ENCODE measurements at places on chromosomes 2 and 18.
A peak's percentile ranks its signal among the peaks of the same experiment; 100 is the strongest.

DNA sequence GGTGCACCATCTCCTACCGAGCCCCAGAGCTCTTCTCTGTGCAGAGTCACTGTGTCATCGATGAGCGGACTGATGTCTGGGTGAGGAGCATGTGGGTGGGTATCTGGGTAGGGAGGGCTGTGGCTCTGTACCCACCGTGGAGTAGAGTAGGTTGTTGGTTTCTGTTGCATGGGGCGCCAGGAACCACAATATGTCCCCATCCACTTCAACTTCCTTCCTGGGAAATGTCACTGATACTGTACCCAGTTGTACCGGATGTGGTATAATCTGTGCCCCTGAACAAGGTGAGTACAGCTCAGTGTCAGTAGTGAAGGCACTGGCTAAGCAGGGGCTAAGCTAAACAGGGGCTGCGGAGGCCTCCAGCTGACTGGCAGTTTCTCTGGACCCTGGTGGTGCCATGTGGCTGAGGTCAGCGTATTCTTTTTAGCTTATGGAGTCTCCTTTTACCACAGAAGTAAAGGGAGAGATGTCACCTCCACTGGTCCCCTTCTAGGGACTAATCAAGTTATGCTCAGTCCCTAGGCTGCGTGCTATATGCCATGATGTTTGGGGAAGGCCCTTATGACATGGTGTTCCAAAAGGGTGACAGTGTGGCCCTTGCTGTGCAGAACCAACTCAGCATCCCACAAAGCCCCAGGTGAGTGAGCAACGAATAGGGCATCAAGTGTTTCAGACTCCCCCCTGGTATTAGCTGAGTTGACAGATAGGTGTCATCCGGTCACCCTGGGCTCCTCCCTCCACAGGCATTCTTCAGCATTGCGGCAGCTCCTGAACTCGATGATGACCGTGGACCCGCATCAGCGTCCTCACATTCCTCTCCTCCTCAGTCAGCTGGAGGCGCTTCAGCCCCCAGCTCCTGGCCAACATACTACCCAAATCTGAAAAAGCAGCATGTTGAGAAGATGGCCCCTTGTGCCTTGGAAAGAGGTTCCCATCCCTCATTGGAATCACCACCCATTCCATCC lies 2.7 kb downstream of the STK16 start:
- no peak for DNase-seq

DNA sequence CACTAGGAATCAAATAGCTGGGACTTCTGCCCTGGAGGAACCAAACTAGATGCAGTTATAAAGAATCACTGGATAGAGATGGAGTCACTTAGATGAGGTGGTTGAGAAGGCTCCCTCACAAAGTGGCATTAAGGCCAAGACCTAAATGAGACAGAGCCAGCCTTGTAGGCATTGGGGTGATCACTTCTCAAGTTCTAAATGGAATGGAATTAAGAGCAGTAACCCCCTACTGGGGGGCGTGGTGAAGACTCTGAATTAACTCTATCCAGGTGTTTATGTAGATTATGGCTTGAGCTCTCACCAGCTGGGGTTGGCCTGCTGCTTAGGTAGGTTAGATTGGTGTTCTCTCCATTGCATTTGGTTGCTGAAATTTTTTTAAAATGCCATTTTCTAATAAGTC lies 71.3 kb downstream of the TTC27 start:
- DNase-seq, result no peak

- peak; percentile 68 for DNase-seq
Observed at GRCh38 chr2:223469270-223470046, 132.7 kb downstream of the SCG2 start.

GRCh38 chr18:9993521-9994025 lies 79.8 kb downstream of the VAPA start:
- DNase-seq, result no peak

GRCh38 chr2:241741016-241741415 lies 6.6 kb downstream of the D2HGDH start:
- DNase-seq, result peak; percentile 53

DNA sequence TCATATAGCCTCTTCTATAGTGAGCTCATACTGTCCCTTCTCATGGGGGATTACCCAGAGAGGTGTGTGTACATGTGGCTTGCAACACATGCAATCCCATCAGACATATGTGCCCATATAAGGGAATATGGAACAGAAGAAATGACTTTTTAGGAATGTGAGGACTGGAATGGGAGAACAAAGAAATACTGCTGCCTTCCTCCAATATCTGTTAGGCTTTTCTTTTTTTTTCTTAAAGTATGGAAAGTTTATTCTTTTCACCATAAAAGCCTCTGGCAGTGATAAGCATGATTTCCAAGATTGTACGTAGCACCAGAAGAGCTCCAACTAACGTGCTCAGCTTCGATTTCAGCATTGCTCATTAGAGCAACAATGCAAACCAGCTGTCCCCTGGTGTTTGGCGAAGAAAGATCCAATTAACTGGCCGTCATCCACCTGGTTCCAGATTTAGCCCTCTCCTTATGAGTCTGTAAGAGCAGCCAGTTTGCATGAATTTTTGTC lies 113.6 kb downstream of the ADCYAP1 start:
- no peak for DNase-seq

DNA sequence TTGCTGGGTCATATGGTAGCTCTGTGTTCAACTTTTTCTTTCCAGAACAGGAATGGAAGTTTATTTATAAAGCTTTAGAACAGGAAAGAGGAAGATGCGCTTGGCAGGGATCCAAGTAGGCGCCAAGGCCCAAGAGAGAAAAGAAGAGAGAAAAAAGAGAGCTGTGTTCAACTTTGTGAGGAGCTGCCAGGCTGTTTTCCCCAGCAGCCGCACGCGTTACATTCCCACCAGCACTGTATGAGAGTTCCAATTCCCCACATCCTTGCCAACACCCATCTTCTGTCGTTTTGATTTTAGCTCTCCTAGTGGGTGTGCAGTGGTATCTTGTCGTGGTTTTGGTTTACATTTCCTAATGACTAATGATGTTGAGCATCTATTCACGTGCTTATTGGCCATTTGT lies 51.4 kb downstream of the KCNF1 start:
- DNase-seq, result peak; percentile 79

DNA sequence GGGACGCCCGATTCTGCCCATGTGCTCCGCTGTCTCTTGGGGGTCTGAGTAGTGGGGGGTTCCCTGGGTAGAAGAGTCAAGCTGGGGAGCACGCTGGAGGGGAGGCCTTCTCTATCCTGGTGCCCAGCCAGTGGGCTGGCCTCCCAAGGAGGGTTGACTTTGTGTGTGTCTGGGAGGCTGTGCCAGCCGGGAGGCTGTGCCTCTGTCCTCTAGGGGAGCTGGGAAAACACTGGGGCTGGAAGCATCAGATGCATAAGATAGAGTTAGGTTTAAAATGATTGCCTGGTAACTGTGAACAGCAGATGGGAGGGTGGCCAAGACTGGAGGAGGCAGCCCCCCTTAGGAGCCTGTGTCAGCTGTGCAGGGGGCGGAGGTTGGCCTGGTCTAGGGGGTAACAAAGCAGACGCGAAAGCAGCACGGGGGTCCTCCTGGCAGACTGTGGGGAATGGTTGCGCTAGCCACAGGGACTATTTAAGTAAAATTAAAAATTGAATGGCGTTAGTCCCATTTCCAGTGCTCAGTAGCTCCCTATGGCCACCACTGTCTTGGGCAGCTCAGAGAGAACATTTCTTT lies 1.3 kb downstream of the ING5 start:
- no peak for DNase-seq

DNA sequence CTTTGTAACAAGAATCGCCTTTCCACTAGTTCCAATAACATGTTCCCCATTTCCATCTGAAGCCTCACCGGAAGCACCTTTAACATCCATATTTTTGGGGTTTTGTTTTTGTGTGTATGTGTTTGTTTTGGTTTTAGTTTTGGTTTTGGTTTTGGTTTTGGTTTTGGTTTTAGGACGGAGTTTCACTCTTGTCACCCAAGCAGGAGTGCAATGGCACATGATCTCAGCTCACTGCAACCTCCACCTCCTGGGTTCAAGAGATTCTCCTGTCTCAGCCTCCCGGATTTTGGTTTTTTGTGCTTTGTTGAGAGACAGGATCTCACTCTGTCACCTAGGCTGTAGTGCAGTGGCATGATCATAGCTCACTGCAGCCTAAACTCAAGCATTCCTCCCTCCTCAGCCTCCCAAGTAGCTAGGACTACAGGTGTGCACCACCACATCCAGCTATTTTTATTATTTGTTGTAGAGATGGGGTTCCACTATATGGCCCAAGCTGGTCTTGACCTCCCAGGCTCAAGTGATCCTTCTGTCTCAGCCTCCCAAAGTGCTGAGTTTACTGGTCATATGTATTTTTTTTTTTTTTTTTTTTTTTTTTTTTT lies 36.3 kb downstream of the TGOLN2 start:
- no peak for DNase-seq

DNA sequence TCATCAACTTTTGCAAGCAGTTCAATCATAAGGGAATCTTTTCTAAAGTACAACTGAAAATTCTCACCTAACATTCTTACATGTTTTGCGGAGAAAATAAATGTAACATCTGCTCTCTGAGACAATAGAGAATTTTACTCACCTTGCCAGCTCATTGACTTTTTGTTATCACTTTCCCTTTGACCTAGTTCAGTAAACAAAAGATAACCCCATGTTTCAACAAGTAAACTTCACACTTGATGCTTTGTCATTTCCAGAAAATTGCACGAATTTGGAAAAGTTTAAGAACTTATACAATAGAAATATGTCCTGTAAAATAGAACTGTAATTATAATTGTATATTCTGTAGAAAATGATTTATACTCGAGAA lies 1110.0 kb upstream of the ACVR2A start:
- DNase-seq, result no peak

DNA sequence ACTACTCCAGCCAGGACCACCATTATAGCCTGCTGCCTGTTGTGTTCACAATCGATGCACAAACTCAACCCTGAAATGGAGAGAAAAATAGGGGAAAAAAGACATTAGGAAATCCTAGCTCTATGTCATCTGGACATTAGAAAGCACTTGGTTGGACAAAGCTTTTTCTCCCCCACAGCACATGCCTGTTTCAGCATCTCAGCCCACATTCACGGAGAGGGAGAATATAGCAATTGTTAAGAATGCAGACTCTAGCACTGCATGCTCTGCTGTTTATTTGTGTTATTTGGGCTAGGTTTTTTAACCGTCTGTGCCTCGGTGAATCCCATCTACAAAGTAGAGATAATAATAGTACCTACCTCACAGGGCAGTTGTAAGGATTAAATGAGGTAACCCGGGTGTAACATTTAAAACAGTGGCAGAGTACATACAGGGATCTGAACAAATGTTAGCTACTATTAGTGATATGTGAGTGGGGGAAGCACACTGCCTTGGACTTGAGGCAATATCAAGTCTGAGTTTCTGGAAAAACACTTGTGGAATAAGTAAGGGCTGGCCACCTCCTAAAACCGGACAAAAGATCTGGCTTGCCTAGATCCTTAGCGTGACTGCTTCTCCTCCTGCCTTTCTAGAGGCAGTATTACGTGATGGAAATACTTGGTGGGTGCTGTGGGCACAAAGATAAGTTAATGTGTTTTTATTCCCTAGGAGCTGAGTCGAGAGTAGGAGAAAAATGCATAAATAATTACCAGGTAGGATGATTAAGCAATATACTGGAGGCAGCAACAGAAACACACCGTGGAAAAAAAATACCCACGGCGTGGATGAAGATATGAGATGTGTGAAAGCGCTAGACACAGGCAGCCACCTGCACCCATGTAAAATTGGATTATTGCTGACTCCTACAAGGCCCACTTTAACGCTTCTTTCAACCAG lies 1.0 kb upstream of the PPP1CB start:
- peak; percentile 46 for DNase-seq

DNA sequence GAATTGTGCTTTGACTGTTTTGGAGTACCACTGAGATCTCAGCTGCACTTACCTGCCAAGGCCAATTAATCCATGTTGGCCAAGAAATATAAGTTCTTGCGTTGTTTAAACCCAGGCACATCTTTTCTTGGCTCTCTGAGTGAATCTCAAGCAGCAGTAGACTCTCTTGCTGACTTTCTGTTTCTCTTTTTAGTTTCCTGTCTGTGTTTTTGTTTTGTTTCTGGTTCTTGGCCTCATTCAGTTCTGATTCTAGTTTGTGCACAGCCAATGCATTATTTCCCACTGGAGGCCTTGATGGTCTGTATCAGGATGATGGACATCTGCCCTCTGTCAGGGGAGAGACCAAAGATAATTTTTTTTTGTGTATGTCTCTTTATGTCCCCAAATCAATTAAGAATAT lies 379.4 kb downstream of the CDH2 start:
- no peak for DNase-seq

GRCh38 chr2:195613922-195614321 lies 43.1 kb upstream of the SLC39A10 start:
- DNase-seq, result no peak

DNA sequence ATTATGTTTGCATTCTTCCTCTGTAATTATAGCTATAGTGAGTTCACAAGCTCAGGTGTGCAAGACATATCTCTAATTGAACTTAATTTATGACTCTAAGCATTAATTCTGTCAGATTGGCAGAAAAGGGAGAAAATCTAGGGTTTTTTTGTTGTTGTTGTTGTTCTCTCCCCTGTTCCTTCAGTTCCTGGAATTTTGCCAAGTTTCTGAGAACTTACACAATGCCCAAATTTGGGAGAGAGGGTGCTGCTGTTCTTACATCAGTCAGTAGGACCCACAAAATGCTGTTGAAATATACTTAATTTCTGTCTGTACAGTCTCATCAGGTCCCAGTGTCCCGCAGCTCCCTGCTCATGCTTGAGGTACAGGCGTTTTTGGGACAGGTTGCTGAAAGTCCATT lies 221.8 kb upstream of the RBMS1 start:
- no peak for DNase-seq

GRCh38 chr2:69624131-69624530 lies 19.4 kb downstream of the AAK1 start:
- DNase-seq, result no peak

GRCh38 chr2:164009756-164010337 lies 274.0 kb upstream of the FIGN start:
- DNase-seq, result no peak

- peak; percentile 80 for DNase-seq
Observed at GRCh38 chr2:105309147-105309545, 20.4 kb downstream of the TGFBRAP1 start.

DNA sequence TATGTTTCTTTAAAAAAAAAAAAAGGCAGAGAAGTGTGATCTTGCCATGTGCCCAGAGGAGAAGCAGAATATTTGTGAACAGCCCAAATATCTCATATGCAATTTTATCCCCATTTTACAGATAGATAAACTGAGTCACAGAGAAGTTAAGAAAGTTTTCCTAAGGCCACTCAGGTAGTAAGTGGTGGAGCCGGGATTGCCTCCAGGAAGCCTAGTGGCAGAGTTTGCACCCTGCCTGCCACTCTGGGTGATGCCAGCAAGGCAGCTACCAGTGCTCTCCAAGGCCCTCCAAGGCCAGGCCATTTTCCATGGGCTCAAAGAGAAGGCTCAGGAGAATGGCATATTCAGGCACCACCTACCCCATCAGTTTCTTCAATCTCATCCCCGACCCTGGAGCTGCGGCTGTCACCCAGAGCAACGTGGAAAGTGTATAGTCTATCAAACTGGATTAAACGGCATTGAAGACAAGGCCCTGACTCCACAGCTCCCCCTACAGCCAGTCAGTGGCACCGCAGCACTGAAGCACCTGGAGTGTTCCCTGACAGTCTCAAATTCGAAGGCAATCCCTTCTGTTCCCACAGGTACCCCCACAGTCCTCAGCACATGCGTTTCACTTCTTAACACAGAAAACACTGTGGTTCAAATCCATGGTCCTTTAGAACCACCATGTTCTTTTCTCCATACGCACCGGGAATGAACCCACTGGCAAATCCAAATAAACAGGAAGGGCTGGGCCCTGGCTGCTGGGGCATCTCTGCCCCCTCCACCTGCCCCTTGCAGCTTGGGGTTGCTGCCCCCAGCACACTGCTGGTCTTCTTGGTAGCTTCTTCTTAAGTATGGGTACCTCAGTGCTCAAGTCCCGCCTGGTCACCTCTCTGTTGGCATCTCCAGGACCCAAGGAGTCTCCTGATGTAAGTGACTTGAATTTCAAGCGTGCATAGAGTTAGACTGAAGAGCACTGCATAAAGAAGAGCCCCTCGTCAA lies 175.3 kb downstream of the INHBB start:
- DNase-seq, result peak; percentile 59
